ENCODE measurements at places on chromosomes 16 and 17.

DNA sequence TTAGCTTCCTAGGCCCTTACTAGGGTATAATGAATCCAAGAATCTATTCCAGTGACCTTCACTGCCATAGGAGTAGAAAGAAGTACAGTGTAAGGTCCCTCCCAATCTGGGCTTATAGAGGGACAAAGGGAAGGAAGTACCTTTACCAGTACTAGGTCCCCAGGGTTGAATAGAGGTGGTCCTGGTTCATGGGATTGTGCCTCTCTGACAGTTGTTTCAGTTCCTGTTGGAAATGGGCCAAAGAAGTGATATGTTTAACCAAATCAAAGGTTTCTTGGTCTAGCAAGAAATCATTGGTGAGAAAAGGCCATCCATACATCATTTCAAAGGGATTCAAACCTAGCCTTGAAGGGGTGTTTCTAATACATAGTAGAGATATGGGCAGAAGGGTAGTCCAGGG, 16.0 kb upstream of the ZNHIT3 start:
- DNase-seq = no peak

DNA sequence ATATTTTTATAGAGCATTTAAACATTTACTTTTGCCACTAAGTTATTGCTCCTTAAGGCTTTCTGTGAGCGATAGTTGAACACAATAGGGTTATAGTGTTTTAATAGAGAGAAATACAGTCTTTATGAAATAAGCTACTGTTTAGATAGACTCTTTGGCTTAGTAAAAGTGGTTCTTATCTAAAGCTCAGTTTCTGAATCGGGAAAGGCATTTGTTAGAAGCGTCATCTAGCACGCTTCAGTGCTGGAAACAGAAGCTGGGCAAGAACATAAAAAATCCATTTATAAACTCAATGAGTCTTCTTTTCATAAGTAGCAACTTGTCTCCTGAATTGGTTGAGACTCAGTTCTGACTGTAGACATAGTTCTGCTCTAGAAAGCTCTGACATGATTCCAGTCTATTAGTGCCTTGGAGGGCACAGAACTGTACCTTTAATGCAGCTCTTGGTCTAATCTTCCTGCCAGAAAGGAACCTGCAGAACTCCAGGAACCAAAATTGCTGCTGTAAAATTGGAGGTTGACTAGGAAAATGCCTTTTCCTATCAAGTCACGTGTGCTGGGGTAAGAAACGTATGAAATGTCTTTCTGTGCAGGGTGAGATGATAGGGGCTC, 55.4 kb upstream of the DNAJA2 start:
- no peak for DNase-seq

DNA sequence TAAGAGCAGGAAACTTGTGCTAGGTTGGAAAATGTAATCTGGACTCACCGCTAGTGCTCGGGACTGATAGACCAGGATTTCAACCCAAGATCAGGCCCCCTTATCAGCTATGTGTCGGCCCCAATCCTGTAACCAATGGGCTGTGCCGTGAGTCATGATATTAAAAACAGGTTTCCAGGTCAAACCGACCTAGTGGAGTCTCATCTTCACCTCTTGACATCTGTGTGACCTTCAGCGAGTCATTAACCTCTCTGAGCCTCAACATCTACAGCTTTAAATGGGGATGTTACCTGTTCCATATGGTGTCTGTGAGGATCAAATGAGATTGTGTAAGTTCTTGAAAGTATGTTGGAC, 512 bp downstream of the PMM2 start:
- DNase-seq = no peak

DNA sequence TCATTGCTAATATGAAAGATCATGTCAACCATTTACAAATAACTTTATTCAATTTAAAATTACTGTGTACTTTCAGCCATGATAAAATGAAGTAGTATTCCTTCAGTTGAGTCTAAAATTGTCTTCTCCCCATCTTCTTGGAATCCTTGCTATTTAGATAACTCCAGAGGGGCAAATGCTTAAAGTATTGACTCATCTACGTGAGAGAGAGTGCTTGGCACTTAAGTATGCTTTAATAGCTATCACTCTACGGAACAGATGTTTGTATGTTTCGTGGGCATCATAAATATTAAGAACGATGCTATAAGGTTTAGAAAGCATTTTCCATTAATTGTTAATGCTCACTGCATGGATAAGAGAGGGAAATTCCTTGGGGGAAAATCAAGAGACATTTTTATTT, 69.3 kb upstream of the MED13 start:
- DNase-seq = no peak

DNA sequence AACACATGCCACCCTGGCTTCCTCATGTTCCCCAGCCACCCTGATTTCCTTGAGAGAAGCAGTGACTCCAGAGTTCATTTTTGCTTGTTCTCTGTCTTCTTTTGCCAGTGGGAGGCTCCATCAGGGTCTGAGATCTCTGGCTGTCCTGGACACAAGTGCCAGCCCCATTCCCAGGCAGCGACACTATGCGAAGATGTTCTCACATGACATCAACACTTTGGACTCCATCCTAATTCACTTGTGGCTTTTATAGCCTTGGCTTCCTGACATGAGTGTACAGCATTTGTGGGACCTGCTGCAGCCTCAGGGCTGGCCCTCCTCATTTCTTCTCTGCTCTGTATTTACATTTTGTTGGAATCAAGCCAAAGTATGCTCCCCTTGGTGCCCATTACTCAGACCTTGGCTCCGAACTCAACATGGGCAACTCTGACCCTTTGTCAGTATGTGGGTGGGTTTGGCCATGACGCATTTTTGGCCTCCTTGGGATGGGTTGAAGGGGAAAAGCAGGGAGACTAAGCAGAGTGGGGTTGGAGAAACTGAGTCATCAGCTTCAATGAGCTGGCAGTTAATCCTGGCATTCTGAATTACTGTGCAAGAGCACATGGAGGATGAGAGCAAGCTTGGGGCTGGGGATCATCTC, 119.0 kb upstream of the EEF2KMT start:
- no peak for DNase-seq

DNA sequence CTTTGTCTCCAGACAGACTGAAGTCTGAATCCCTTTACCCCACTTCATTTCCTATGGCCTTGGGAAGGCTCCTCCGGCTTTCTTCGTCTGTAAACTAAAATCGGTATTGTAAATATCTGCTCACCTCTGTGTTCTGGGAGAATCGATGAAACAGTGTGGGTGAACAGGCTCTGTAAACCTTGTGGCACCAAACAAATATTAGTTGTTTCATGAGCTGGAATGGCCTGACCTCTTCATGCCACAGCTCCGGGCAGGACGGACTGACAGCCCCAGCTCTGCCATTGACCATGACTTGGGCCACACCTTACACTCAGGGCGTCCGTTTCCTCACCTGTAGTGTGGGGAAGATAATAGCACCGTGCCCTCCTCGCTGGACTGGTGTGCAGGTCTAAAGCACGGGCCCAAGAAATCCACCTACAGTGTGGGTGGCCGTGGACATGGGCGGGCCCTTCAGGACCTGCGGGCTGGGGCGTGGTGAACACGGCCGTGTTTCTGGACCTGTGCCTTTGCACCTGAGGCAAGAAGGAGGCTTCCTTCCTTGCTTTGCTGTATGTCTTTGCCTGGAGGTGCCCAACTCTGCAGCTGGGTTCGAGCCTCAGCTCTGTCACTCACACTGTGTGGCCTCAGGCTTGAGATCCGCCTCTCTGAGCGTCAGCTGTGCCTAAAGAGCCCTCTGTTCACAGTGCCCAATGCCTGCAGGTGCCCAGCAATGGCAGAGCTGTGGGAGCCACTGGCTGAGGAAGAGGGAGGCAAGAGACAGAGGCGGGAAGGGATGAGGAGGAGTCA, 6.1 kb upstream of the OSGIN1 start:
- DNase-seq = no peak

GRCh38 chr17:3029213-3029913, 34.0 kb downstream of the OR1D5 start:
- no peak for DNase-seq

- no peak for DNase-seq
Observed at GRCh38 chr17:42608305-42609181, 631 bp downstream of the RETREG3 start.

DNA sequence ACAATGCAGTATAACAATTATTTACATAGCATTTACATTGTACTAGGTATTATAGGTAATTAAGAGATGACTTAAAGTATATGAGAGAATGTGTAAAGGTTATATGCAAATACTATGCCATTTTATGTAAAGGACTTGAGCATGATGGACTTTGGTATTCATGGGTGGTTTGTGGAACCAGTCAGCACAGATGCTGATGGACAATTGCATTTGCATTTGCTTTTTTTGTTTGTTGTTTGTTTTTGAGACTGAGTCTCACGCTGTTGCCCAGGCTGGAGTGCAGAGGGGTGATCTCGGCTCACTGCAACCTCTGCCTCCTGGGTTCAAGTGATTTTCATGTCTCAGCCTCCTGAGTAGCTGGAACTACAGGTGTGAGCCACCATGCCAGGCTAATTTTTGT, 36.0 kb downstream of the BCAS3 start:
- DNase-seq = no peak

DNA sequence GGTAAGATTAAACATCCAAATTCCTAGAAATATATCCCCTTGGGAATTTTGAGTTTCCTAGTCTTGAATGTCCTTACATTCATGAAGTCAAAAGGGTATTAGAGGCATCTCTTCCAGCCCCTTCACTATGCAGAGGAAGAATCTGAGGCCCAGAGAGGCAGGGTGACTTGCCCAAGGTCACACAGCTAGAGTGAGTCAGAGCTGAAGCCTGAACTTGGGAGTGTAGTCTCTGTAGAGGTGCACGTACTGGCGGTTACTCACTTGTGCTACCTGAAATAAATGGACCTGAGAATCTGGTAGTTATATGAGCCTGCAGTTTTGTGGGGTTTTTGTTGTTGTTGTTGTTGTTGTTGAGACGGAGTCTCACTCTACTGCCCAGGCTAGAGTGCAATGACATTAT, 164.0 kb downstream of the XYLT1 start:
- no peak for DNase-seq

GRCh38 chr16:73390491-73390890, 342.6 kb upstream of the ZFHX3 start:
- DNase-seq = no peak

DNA sequence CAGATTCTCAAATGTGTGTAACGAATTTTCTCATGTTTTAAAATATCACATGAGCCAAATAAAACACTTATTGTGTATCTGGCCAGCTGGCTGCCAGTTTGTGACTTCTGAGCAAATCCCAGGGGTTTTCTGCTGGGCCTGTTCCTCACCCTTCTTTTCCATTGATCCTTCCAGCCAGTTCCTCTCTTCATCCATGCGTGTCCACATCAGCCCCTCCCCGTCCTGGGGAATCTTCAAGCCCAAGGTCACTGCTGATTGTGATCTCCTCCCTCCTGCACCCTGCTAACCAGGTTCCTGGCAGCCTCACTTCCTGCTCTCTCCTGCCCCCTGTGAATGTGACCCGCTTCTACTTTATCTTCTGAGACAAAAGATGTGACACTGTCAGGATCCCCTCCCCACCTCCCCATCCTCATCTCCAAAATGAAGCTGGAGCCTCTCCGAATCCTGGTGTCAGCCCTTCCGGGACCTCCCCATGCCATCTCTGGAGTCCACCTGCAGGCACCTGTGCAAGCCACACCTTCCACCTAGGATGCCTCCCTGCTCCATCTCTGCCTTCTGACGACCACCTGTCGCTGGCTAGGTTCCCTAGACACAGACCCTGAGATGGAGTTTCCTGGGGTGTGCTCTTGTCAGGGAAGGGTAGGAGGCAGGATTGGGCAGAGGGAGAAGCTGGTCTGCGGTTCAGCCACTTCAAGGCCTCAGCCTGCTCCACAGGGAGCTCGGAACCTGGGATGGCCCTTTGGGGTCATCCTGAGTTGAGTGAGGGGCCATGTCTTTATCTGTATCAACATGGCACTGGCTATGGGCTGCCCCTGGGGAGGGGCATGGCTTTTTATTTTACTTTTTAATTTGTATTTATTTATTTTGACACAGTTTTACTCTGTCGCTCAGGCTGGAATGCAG, 205.1 kb downstream of the KATNIP start:
- DNase-seq = no peak

GRCh38 chr16:88688013-88688778, 1.9 kb upstream of the SNAI3 start:
- DNase-seq = no peak

GRCh38 chr17:29131814-29132682, 48.1 kb downstream of the MYO18A start:
- no peak for DNase-seq

GRCh38 chr17:73705594-73705993, 61.3 kb upstream of the SDK2 start:
- no peak for DNase-seq

GRCh38 chr17:83194761-83195329, 115.4 kb downstream of the METRNL start:
- DNase-seq = no peak

DNA sequence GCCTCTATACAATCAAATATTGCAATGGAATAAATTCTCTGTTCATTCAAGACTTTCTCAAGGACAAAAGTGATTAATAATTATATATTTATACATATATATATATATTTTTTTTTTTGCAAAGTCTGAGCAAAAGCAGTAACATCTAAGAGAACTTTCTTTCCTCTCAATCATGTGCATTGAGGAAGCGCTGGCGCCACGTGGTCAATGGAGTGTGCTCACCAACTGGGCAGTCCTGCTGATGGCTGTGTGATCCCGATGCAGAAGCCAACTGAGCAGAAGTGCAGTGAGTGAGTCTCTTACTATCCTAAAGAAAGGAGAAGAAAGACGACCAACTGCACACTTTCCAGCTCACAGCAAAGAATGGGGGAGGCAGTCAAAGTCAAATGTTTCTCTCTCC, 37.2 kb upstream of the ULK2 start:
- no peak for DNase-seq

DNA sequence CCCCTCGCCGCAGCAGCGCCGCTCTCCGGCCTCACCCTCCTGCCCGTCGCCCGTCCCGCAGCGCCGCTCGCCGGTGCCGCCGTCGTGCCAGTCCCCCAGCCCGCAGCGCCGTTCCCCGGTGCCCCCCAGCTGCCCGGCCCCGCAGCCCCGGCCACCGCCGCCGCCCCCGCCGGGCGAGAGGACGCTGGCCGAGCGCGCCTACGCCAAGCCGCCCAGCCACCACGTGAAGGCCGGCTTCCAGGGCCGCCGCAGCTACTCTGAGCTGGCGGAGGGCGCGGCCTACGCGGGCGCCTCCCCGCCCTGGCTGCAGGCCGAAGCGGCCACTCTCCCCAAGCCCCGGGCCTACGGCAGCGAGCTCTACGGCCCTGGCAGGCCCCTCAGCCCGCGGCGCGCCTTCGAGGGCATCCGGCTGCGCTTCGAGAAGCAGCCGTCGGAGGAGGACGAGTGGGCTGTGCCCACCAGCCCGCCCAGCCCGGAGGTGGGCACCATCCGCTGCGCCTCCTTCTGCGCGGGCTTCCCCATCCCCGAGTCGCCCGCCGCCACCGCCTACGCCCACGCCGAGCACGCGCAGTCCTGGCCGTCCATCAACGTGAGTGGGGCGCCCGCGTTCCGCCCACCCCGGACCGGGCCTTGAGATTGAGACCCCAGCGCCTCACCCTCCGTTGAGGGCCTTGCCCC, 15.0 kb downstream of the TBKBP1 start:
- DNase-seq = no peak

DNA sequence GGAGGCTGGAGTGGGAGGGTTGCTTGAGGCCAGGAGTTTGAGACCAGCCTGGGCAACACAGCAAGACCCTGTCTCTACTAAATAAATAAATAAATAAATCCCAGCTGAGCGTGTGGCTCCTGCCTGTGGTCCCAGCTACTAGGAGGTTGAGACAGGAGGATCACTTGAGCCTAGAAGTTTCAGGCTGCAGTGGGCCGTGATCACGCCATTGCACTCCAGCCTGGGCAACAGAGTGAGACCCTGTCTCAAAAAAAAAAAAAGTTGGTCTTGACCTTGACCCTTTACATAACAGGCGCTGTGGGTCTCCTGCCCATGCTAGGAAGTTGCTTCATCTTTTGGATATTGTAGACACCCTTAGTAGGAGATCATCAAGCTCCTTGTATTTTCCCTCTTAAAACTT, 11.4 kb downstream of the ACSF2 start:
- no peak for DNase-seq

All from stimulated activated naive CD4-positive, alpha-beta T cell treated with Interleukin-2 at 50 U/mL for 16 hours (primary cell).